ENCODE measurements at places on chromosomes 13 and 19.

DNA sequence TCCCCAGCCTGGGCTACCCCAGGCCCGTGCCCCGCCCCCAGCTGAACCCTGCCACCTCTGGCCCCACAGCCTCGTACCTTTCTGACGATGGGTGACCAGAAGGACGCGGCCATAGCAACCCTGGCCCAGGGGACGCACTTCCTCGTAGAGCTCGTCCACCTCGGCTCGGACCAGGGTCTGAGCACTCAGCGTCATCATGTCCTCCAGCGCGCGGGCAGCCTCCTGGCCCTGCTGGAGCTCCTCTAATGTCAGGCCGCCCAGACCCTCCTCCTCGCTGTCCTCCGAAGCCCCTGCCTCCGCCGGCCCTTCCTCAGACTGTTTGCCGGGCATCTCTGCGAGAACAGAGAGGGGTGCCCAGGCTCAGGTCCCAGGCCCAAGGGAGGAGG lies 975 bp downstream of the SBK2 start:
- DNase-seq, result no peak

DNA sequence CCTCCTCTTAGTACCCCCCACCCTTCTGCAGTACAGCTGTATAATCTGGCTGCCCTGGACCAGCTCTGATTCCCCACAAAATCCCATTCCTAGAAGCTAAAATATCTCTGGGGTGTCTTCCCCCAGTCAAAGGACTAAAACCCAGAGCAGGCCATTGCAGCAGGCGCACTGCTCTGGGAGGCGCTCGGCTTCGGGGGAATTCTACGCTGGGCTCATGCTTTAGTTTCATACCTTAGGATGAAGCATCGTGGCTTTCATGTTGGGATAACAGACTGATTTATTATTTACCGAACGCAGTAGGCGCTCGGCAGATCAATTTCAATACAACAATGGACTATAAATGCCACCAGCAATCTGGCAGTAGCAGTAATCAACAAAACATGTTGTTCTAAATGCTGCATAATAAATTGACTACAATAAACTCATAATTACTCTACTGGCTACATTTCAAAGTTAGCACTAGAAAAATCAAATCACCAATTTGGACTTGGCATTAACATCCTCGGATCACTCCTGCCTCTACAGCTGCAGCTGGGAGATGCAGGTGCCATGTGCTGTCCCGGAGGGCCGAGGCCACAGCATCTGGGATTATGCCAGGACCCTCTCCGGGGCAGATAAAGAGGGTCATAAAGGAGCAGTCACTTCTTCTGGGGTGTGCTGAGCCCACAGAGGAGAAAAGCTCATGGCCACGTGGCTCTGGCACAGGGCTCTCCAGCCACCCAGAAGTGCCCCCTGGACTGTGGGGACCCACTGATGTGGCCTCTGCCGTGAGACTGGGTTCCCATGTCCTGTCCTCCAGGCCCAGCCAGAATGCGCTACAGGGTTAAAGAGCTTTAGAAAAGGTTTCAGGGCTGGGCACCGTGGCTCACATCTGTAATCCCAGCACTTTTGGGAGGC lies 35.3 kb downstream of the CEBPG start:
- no peak for DNase-seq

GRCh38 chr19:35240327-35240726 lies 8.5 kb upstream of the LSR start:
- no peak for DNase-seq

GRCh38 chr19:34173193-34173956 lies 1.1 kb downstream of the LSM14A start:
- no peak for DNase-seq

DNA sequence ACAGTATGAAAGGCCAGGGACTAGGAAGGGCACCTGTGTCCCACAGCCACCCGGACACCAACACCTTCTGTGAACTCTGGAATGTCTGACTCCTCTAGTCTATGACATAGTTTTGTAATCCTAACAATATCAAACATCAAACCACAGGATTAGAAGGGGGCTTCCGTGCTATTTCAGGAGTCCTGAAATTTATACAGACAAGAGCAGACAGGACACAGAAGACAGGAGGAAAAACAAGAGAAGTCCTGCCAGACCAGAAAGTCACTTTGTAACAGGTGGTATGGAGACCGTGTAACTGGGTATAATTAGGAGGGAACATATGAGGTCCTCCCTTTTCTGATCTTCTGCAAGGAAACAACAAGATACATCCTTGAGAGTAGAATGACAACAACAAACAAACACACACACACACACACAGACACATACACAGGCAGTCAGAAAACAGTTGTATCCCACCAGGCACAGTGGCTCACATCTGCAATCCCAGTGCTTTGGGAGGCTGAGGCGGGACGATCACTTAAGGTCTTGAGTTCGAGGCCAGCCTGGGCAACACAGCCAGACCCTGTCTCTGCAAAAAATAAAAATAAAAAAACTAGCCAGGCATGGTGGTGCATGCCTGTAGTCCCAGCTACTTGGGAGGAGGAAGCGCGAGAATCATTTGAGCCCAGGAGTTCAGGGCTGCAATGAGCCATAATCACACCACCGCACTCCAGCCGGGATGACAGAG lies 13.1 kb downstream of the INSR start:
- DNase-seq, result no peak

DNA sequence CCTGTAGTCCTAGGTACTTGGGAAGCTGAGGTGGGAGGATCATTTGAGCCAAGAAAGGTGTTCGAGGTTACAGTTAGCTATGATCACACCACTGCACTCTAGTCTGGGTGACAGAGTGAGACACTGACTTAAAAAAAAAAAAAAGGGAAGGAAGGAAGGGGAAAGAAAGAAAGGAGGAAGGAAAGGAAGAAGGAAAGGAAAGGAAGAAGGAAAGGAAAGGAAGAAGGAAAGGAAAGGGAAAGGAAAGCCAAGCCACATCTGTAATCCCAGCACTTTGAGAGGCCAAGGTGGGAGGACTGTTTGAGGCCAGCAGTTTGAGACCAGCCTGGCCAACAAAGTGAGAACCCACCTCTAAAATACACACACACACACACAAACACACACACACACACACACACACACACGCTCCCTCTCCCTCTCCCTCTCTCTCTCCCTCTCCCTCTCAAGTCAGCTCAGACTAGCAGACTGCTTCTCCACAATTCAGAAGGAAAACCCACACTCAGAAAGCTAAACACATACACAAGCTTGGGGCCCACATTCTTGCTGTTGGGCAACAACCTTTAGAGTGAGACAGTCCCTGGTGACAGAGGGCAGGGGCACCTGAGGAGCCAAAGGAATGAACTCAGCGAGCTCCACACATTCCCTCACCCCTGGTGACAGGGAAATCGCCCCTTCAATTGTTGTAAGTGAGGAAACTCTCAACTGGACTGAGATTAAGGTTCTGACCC lies 2.7 kb downstream of the ZNF709 start:
- DNase-seq, result no peak

GRCh38 chr13:112686364-112686763 lies 3.5 kb upstream of the ATP11A start:
- DNase-seq, result no peak

DNA sequence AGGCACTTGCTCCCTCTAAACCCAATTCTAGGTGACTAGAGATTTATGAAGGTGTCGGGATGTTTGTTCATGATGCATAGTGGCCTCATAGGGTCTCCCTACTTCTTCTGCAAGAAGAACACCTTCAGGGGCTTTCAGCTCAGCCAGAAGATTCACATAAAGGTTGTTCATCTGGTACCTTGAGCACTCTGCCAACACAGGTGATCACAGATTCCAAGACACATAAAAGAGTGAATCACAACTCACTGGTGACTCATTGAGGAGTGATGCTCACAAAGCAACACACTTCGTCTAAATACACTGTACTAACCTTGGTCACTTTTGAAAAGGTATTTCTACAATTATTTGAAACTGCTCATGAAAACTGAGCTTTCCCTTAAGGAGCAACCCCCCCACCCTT lies 6.8 kb upstream of the ZNF324 start:
- no peak for DNase-seq

GRCh38 chr13:113359571-113359970 lies 4.4 kb downstream of the GRTP1 start:
- no peak for DNase-seq

- no peak for DNase-seq
Observed at GRCh38 chr19:38204096-38204495, 19.9 kb downstream of the DPF1 start.

DNA sequence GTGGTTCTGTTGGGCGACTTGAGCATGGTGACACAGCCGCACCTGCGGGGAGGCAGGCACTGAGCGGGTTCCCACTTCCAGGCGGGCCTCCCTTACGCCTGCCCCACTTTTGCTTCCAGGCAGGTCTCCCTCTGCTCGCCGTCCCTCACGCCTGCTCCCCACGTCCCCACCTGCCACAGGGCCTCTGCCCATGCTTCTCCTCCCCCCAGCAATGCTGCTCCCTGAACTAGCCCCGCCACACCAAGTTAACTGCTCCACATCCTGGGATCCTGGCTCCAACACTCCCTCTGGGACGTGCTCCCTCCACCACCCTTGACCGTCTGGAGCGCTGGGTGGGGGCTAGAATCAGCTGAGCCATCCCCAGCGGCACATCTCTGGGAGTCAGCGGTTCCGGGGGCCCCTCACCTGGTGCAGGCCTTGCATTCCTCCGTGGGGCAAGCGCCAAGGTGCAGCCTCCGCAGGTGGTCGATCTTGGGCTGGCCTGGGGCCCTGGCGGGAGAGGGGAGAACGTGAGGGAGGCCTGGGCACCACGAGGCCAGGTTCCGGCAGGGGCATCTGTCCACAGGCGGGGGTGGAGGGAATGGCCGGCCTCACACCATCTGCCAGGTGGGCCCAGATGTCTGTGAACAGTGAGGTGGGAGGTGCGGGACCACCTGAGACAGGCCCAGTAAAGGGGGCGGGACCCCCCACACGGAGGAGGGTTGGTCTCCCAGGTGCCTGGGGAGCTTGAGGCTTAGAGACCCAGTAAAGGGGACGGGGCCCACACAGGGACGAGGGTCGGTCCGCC lies 9.2 kb downstream of the CFD start:
- no peak for DNase-seq

GRCh38 chr19:48248081-48248833 lies 7.5 kb downstream of the CARD8 start:
- no peak for DNase-seq

- no peak for DNase-seq
Observed at GRCh38 chr13:34943436-34944273, 1.6 kb downstream of the NBEA start.

DNA sequence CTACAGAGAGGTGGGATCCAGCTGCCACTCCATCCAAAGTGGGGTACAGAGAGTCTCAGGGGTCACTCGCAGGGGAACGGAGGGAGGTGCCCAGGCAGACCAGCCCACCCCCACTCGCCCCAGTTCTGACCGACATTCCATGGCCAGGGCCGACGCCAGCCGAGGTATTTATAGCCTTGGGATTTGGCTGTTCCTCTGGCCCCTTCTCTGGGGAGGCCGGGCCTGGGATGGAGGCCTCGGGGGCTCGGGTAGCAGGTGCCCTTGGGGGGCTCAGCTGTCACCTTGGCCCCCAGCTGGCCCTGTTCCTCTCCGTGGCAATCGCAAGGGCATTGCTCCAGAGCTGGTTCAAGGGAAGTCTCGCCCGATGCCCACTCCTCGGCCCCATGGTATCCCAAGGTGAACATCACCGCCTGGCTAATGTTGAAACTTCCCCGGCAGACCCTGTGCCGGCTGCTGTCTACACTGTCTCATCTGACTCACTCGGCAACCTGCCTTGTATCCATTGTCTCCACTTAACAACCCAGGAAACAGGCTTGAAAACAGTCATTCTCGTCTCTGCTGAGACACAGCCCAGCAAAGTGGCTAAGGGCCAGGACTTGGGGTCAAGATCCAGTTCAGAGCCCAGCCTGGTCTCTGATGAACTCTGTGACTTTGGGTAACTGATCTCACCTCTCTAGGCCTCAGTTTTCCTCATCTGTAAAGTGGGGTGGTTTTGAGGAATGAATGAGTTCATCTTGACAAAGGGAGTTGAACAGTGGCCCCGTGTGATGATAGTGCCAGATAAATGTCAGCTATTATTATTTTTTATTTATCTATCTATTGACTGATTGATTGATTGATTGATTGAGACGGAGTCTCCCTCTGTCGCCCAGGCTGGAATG lies 9.7 kb downstream of the PRKACA start:
- DNase-seq, result no peak

GRCh38 chr19:3725640-3726310 lies 17.6 kb downstream of the TJP3 start:
- DNase-seq, result no peak

DNA sequence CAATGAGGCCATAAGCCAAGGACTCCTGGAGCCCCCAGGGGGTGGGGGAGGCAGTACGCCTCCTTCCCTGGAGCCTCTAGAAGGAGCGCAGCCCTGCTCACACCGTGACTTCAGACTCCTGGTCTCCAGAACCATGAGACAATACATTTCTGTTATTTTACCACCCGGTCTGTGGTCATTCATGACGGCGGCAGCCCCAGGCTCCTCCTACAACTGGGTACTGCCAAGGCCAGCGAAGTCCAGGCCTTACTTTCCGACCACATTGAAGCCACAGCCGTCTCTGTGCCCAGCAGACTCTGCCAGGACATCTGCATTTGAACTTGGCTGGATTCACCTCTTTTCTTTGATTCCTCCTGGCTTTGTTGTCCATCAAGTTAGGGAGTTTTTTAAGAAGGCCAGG lies 10.5 kb downstream of the GNG7 start:
- no peak for DNase-seq

- DNase-seq, result no peak
Observed at GRCh38 chr19:31263328-31263727, 85.9 kb downstream of the TSHZ3 start.

DNA sequence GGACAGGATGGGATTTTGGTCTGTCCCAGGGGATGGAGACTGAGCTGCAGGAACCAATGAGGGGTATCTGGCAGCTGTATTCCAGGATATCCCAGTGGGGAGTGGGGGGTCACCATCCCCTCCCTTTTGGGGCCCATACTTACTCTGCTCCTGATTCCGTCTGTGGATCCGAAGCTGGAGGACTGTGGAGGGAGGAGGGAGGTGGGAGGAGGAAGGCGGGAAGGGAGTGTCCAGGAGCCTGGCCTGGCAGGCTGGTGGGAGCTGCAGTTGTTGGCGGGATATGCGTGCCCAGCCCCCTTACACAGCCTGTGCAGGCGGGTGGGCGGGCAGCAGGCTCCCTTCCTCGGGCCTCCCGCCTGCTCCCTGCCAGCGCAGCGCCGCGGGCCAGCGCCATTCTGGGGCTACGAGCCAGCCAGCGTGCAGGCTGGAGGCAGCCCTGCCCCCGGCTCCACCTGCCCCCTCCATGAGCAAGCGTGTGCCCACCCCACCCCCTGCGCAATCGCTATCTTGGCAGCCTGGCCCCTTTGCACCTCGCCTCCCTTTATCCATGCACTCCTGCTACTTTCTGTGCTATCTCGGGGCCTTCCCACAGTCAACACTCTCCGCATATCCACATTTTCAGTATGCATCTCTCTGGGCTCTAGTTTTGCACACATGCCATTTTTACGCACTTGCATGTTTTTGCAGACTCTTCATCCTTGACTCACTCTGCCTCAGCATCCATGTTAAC lies 2.8 kb downstream of the MAMSTR start:
- DNase-seq, result no peak

GRCh38 chr13:74101436-74101835 lies 32.8 kb downstream of the KLF12 start:
- no peak for DNase-seq

GRCh38 chr13:112066624-112067004 lies 335 bp upstream of the SOX1 start:
- peak; percentile 31 for DNase-seq

- no peak for DNase-seq
Observed at GRCh38 chr13:83221813-83222241, 660.4 kb downstream of the SLITRK1 start.

GRCh38 chr13:62544928-62545327 lies 1129.3 kb upstream of the PCDH20 start:
- no peak for DNase-seq

- no peak for DNase-seq
Observed at GRCh38 chr19:23281663-23282276, 31.6 kb upstream of the ZNF724 start.
